ENCODE measurements at places on chromosomes 3 and 15.

- no peak for DNase-seq
Observed at GRCh38 chr15:89936051-89936785, 23.5 kb upstream of the ARPIN start.

- no peak for DNase-seq
Observed at GRCh38 chr3:5002174-5002870, 23.1 kb downstream of the BHLHE40 start.

DNA sequence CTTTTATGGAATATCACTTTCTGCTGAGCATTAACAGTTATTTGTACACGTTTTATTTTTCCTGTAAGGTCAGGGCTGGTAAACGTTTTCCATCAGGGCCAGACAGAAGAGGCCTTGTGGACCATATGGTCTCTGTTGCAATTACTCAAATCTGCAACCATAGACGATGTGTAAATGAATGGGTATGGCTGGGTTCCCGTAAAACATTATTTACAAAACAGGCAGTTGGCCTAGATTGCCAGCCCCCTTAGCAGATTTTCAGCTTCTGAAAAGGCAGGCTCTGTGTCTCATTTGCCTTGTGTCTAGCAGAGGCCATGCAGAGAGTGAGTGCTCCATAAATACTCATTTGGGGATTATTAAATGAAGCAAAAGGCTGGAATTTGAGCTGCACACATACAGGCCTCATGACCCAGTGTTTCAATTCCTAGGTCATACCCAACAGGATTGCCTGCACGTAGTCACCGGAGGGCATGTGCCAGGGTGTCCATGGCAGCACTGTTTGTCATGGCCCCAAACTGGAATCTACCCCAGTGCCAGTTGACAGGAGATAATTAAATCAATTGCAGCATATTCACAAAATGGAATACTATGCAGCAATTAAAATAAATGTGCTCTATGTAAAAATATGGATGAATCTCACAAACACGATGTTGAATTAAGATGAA, 51.3 kb downstream of the GPD1L start:
- DNase-seq: no peak

GRCh38 chr15:63054985-63055384, 12.4 kb downstream of the TPM1 start:
- peak; percentile 26 for DNase-seq

- DNase-seq: peak; percentile 70
Observed at GRCh38 chr15:81480645-81481053, 106.6 kb upstream of the TMC3 start.

GRCh38 chr3:123688241-123688747, 103.4 kb upstream of the HACD2 start:
- peak; percentile 82 for DNase-seq

DNA sequence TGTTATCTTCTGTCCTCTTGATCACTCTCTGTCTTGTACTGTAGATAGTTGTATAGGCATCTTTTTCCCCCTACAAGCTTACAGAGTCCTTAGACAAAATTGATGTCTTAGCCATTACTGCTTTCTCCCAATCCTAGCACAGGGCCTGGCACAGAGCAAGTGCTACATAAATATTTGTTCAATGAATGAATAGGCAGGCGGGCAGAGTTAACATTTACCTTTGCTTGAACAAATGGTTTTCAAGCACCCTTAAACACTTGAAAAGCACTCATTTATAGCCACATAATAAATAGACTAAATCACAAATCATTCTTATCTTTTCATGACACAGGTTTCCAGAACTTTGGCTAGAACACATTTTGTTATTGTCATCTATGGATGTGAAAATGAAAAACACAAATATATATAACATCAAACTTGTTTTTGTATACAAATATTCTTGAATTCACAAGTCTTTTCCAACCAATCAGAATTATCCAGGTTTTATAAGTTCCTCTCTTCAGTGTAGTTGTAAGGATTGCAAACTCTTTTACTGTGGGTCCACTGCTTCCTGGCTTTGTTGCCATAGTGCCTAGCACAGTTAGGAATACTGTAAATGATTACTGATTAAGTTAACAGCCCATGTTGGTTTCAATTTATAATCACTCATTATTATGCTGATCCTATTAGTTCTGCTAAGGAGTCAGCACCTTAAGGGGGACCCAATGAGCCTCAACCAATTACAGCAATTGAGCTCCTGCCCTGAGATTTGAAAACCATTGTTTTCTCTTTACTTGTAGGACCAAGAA, 61.9 kb downstream of the ISL2 start:
- DNase-seq: no peak

DNA sequence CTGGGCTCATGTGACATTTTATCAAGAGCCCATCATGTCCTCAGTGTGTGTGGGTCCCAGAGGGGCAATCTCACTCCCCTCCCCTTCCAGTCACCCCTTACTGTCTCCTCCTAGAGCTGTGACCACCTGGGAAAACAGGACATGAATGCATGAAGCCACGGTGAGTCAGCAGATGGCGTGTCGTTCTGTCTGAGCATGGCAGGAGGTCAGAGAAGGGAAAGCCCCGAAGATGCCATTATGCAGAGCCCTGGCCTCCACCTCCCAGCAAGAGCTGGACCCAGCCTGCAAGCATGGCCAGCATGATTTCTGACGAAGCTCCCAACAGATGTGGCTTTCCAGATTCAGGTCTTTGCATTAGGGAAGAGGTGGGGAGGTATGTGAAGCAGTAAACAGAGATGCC, 118.5 kb downstream of the TLE3 start:
- no peak for DNase-seq

- no peak for DNase-seq
Observed at GRCh38 chr3:52246264-52246620, 683 bp downstream of the PPM1M start.

DNA sequence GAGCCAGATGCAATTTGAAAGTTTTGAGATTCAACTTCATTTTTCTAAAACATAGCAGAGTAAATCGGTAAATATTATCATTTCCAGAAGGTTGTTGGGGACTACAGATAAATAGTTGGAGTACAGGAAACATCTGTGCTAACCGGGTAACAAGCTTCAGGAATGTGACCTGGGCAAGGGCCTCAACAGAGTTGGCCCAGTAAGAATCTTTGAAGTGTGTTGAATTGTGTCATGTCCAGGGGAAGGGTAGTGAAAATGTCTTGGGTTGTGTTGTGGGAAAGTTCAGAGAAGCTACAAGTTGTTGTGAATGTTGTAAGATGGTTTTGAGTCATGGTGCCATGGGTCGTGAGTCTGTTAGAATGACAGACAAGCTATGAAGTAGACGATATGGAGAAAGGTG, 35.7 kb downstream of the SQOR start:
- DNase-seq: peak; percentile 97

DNA sequence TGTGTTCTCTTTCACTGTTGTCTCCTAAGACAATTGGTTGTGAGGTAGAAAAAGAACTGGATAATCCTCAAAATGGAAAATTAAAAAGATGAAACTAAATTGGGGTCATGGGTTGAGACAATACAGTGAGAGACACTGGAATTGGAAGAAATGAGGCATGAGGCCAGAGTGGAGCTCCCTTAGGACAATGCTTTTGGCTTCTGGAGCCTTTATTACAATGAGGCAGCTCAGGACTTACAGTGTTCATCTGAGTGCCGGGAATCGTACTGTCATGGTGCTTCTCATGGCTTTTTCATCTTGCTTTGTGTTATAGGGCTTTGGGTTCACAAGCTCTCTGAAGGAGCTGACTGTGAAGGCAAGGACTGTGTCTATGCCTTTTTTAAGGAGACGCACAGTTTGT, 293.5 kb downstream of the SOX2 start:
- DNase-seq: no peak

- DNase-seq: no peak
Observed at GRCh38 chr3:136595913-136596697, 156.1 kb downstream of the STAG1 start.

- DNase-seq: no peak
Observed at GRCh38 chr3:71497971-71498444, 85.5 kb downstream of the FOXP1 start.

DNA sequence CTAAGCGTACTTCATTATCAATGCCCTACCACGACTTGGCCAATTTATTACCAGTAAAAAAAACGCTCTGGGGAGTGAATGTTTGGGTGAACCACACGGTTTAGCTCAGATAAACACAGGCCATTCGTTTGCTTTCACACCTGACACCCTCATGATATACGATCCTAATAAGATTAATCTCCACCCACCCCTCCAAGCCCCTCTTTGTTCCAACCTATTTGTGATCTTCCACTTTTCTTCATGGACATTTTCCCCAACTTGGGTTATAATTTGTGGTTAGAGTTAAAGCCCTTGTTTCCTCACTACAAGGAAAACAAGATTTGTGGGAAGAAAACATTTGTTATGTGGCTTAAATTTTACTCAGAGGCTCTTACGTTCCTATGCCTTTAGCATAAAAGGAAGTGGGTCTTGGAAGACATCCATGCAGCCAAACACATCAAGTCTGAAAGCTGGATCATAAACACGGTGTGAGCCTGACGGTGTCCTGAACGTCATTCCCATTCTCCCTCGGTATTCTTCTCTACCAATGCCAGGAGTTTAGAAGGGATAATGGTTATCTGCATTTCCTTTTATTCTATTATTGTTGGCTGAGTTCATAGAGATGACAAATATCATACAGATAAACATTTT, 518.9 kb downstream of the NR2F2 start:
- DNase-seq: peak; percentile 42

DNA sequence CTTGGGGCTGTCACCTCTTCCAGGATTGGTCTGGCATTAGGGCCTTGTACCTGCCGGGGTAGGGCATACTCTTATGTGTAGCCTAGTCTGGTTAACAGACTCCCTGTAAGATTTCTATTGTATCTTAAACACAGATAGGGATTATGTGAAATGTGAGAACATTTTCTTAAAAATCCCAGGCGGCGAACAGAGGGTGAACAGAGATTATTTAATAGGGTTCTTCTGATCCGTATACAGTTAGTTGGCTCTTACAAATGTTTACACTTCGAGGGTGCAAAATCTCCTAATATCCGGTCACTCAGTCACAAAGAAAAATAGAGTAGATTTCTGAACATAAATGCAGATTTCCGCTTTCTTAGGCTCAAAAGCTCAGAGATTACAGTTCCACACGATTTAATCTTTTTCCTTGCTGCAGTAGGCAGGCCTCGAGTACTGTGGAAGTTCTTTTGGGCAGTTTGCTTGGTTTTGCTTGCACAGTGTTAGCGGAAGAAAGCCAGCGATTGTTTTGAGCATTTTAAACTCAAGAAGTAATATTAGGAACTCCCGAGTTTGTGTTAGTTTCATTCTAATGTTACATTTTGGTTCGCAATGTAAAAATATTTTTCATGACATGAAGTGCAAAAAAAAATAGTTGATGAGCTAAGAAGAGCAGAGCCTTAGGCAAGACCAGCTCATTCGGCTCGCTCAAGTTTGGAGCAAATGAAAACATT, 993 bp downstream of the PLCL2 start:
- peak; percentile 38 for DNase-seq

DNA sequence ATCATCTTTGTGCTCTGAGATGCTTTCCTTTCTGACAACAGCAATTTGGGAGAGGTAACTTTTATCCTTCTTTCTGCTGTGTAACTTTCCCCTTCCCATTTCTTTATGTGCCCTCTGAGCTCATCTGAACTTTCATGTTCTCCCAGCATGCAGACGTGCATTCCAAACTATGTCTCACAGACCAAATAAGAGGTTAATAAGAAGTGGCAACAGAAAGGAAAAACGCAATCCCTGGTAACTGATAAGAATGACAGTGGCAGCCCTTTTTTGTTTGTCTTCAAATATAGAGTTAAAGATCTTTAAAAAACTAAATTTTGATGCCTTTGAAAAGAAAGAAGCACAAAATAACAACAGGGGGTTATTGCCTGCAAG, 533.4 kb downstream of the FOXP1 start:
- DNase-seq: peak; percentile 74

DNA sequence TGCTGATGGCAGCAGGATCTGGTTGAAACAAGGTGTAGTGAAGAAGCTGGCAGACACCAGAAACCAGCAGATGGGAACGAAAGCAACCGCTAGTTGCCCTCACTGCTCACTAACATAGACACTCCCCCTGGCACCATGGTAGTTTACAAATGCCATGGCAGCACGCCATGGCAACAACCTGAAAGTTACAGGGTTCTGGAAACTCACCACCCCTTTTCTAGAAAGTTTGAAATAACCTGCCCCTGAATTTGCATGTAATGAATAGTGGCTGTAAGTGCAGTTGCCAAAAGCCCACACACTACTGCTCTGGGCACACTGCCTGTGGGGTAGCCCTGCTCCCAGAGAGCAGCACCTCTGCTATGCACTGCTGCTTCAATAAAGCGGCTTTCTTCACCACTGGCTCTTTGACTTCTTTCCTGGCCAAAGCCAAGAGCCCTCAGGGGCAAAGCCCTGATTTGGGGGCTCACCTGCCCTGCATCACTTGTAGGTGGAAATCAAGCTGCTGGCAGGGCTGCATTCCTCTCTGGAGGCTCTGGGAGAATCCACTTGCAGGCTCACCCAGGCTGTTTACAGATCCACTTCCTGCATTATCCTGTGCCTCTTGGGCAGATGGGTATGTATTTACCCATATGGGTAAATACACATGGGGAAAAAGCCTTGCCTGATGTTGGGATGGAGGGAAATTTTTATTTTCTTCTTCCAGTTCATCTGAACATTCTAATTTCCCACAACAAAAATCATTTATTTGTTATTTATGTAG, 2.0 kb upstream of the GP9 start:
- no peak for DNase-seq

DNA sequence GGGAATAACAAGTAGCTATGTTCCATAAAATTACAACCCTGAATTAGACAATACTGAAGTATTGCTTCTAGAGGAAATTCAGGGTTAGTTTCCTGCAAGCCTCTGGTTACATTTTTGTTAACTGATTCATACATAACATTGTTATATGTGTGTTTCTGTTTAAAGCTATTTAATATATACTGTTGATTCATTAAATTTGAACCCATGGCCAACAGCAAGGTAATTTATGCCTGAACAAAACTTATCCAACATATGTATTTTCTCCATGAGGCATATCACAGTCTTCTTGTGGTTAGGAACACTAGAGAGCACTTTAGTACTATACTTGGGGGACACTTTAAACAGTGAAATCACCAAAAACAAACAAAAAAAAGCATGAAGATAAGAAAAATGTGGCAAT, 47.7 kb upstream of the PTX3 start:
- DNase-seq: peak; percentile 61

DNA sequence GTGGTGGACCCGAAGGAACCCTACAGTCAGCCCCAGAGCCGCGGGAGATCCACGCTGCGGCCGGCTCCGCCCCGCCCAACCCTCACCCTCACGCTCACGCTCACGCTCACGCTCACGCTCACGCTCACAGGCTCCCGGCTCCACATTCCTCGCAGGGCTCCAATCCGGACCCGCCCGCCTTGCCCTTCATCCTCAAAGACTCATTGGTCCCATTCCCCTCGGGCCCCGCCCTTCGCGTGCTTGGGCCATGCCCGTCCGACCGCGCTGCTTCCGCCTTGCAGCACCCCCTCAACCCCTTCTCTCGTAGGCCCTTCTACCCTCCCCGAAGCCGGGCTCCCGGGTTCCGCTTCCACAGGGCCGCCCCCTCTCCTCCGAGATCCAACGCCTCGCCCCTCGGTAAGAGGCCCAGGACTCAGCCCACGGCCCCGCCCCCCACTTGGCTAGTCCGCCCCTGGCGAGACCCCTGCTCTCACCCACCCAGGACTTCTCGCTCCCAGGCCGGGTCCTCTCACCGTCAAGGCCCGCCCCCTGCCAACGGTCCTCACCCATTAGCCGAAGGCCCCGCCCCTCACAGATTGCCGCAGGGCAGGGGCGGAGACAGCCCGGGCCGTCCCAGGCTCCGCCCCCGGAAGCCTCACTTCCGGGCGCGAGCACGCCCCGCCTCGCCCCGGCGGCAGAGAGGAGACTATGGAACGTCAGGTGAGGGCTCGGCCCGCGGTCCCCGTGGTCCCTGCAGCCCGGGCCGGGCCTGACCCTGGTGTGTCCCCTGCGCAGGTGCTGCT, at the start of gene APEH:
TSS of gene APEH (plus strand) at position 637 of the 782 bp plus-strand sequence. CDS start at position 688, 51 bp downstream.
- DNase-seq: peak; percentile 95

- no peak for DNase-seq
Observed at GRCh38 chr3:74646094-74646493, 31.6 kb upstream of the CNTN3 start.
